ENCODE measurements at places on chromosomes 7 and 10. TPM values are rescaled to one million over a fixed set of nuclear protein-coding genes. Genes with fewer than 3 reads are reported as not detected.

GRCh38 chr10:100872034-100872791 lies 40.5 kb upstream of the SLF2 start:
- peak; percentile 44 for DNase-seq

CALML5 gene
- total RNA-seq: not detected

EEPD1 gene
- 3.5 TPM for total RNA-seq

DNA sequence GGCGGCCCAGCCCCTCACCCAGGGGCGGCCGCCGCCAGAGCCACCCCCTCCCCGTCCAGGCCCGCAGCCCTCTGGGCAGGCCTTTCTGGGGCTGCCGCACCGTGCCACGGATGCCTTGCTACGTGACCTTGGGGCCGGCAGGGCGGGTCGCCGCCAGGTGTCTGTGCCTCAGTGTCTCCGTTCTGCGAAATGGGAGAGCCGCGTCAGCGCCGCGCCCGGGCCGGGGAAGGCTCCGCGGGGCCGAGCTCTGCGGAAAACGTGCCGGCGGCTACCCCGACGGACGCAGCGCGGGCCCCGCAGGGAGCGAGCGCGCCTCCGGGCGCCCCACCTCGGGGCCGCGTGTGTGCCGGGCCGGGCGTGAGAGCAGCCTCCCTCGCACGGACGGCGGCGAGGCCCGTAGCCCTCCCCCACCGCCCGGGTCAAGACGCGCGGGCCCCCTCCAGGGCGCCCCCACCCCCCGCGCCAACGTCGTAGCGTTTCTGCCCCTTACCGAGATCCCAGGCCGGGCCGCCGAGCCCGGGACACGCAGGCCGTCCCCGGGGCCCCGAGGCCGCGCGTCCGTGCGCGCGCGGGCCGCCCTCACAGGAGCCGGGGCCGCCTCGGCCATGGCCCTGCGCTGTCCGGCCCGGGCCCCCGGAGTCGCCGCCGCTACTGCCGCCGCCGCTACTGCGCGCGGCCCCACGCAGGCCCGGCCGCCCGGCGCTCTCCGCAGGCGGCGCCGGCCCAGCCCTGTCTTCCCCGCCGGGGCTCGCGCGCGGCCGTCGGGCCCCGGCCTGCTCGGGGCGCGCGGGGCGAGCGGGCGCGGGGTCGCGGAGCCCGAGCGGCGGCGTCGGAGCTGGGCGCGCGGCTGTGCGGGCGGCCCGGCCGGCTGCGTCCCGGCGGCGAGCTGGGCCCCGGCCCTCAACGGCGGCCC lies 1.1 kb downstream of the ZNF777 start:
- peak; percentile 23 for DNase-seq

RADIL gene
- 2.5 TPM for total RNA-seq

DNA sequence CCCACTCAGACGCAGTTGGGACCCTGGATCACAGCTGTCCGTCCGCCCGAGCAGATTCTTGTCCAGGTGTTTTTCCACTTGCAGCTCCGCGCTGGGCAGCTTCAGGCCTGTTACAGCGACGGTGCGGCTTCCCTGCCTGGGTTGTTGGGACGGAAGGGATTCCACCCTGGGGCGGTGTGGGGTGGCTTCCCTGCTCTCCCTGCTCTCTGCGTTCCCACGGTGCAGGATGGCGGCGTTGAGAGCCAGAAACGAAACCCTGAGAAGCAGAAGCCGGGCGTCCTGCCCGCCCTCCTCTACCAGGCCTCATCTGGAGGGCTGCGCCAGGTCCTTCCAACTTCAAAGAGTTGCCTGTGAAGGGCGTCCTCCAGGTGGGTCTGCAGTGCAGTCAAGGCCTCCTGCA lies 194.4 kb downstream of the ADARB2 start:
- no peak for DNase-seq

Measured in LHCN-M2 (cell line).